ENCODE measurements at places on chromosomes 7 and 10.

GRCh38 chr10:124706462-124707143, 37.6 kb downstream of the FAM53B start:
- no peak for DNase-seq

GRCh38 chr10:71604324-71605018, 115.1 kb downstream of the C10orf105 start:
- DNase-seq = no peak

- DNase-seq = peak; percentile 51
Observed at GRCh38 chr7:27697861-27698430, 35.3 kb upstream of the HIBADH start.

DNA sequence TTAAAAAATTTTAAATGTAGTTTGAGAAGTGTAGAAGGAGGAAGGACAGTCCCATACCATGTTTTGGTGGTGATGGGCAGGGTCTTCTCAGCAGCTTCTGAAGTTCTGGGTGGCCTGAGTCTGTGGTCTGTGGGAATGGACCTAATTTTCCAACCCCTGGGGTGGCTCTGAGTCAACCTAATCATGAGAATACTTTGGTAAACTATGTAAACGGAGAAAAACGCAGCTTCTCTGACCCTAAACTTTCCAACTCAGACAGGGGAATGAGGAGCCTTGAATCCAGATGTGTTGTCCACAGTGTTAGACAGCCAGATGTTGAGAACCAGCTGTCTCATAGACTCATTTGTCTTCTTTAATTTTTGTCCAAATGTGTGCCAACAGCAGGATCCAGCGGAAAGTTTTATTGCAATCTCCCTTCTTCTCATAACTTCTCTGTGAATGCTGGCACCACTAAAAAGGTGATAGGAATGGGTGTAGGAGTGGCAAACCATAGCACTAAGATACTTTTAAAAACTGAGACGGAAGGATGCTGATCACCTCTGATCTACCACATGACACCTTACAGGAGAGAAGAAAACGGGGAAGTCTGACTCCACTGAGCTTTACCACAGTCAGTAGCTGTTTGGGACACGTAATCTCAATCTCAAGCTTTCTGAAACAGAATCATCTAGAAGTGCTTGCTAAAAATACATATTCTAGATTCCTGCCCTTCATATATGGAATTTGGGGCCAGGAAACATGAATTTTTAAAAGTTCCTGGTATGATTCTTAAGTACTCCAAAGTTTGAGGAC, 90.5 kb upstream of the PHYHIPL start:
- no peak for DNase-seq

GRCh38 chr10:34291466-34292193, 523.5 kb downstream of the PARD3 start:
- DNase-seq = no peak

GRCh38 chr7:92621561-92622023, 31.4 kb upstream of the FAM133B start:
- no peak for DNase-seq

DNA sequence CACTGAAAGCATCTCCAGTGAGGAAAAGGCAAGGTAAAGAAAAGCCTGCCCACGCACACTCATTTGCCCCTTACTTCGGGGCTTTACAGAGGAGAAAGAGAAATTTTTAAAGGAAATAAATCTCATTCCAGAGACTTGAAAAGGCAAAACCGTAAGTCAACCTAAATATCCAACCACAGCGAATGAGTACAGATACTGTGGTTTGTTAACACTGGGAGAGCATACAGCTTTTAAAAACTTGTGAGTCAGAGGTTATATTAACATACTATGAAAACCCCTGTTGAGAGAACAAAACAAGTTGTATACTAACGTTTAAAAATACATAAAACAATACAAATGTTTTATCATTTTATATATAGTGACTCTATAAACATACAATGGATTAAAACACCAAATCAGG, 28.6 kb upstream of the ST7 start:
- DNase-seq = no peak

- no peak for DNase-seq
Observed at GRCh38 chr10:4162571-4163286, 377.7 kb upstream of the KLF6 start.

- no peak for DNase-seq
Observed at GRCh38 chr10:103829278-103829677, 26.1 kb downstream of the SH3PXD2A start.

DNA sequence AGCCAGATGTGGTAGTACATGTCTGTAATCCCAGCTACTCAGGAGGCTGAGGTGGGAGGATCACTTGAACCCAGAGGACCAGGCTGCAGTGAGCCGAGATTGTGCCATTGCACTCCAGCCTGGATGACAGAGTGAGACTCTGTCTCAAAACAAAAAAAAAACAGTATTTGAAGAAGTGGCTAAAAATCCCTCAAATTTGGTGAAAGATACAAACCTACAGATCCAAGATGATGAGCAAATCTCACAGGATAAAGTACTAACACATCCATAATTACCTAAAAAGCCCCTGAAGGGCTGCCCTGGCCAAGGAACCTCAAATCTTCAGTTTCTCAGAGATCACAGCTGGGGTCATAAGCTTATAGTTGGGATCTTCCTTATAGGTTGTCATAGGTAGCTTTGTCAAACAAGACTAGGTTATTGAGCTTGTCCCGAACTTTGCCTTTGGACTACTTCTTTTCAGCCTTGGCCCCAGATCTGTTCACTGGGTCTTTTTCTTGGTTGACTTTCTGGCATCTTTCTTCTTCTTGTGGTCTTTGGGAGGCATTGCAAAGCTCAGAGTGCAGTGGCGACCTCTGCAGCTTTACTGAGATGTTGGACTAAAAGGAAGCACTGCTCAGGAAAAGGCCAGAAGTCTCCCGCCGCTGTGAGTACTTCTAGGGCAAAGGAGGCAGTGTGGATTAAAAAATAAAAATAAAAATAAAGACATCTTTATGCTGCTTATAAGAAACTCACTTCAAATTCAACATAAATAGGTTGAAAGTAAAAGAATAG, 28.6 kb upstream of the SAR1A start:
- no peak for DNase-seq

GRCh38 chr7:67866054-67866453, 869.4 kb downstream of the TYW1 start:
- no peak for DNase-seq

- no peak for DNase-seq
Observed at GRCh38 chr7:96675548-96675947, 34.1 kb downstream of the SEM1 start.

DNA sequence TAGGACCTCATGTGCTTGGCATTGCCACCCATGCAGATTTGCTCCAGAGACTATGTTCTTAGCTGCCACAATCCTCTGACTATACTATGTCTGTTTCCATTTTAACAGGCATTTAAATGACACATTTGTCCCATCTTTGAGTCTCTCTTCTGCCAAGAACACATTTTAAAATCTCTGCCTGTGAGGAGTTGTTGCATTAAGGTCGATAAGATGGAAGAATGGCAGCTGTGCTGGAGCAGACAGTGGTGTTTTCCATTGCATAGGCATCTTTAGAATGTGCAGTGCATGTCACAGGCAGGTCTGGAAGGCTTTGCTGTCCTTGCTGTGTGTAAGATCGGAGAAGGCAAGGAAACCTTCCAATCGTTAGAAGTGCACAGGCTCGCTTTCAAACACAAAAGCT, 70.9 kb upstream of the CELF2 start:
- DNase-seq = no peak

DNA sequence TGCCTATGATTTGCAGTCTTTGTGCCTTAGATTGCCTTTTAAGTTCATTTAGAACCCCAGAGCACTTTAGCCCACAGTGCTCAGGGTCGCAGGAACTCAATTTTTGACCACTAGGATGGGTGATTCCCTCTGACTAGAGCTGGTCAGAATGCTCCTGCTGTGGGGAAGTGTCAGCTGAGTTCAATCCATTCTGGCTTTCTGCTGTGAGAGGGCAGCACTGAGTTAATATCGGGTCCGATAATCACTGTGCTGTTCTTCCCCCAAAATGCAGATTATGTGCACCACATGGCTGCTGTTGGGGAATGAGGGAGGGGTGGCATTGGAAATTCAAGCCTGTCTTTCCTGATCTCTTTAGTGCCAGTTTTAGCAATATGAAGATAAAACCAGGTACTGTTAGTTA, 886.4 kb downstream of the DNAJB9 start:
- DNase-seq = no peak

GRCh38 chr7:43785420-43785819, 26.9 kb downstream of the BLVRA start:
- no peak for DNase-seq

DNA sequence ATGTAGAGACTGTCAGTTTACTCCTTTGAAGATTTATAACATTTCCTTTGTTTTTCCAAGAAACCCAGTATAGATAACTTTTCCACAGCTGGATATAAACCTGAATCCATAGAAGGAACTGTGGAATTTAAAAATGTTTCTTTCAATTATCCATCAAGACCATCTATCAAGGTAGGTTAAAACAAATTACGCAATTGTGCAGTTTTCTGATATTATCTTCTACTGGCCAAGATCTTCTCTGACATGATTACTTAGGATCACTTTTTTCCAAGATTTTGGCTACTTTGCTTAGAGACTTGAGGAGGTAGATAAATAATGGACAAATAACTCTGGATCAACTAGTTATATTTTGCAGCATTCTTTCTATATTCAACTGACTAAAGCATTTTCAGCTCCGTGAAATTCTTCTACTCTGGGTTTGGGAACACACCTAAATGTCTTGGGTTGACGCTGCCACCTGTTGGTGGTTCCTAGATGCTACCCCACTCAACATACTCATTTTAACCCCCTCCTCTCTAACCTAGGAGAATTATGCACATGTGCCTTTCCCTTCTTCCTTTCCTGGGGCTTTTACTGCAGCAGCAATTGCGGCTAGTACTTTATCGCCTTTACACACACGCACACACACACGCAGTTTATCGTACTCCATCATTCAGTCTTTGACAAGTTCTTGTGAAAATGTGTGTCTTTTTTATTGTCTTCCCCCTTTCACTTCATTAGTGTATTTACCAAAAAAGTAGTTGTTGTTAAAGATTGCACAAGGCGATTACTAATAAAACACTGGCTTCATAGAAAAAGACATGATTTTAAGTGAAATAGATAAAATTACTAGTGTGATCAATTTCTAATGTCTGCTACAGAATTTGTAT, 32.7 kb downstream of the ABCB5 start:
- no peak for DNase-seq

DNA sequence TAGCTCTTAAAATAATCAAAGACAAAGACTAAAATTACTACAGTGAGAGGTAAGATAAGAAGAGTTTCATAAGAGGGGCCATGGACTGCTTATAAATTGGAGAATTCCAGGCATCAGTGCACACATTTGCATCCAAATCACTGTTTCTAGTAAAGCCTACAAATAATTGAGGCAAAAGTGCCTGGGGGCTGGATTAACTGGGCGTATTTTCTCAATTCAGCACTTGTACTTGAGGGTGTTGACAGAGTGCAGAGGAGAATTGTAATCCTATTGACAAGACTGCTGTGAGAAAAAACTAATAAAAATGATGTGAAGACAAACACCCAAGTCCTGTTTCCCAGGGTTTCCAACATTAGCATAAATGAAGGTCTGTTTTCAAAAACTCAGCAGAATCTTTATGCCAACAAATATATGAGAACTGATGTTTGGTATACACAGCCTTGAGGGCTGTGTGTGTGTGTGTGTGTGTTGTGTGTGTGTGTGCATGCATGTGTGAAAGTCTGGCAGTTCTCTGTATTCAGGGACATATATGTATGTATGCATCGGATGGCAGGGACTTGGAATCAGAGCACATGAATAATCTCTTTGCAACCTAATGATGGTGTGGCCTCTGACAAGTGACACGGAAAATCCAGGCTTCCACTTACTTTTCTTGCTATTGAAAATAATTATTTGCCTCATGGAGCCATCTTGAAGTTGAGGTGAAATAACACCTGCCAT, 182.1 kb upstream of the CDC14C start:
- DNase-seq = no peak

DNA sequence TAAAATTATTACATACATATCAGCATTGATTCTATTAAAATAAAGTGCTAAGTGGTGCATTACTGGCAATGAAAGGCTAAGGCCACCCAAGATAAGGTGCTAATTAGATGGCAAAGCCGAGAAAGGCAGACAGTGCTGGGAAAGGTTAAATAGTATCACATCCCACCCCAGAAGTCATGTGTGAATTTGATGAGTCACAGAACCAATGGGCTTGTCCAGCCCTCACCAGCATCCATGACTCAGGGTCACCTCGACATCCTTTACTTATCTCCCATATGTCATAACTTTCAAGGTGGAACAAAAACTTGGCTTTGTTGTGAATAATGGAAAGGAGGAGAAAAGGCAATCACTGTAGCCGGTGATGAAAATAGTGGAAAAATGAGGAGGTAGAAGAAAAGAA, 459.1 kb downstream of the PLXNA4 start:
- DNase-seq = no peak

DNA sequence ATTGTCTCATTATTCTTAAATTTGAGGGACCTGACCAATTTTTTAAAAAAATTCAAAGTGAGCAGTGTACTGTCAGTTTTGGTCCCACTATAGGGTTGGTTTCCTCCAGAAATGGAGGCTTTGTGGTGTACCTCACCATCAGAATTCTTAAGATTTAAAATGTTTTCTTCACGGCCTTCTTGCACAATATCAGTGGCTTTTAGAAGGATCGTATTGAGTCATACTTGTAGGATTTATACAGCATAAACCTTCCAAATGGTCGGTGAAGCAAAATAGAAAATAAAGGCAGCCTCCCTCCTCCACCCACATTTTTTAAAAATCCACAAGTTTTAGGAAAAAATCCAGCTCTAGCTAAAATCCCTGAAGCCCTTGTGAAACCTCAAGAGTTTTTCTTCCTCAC, 126.4 kb downstream of the RNLS start:
- DNase-seq = no peak

GRCh38 chr7:36683695-36684357, 40.5 kb downstream of the AOAH start:
- DNase-seq = no peak

GRCh38 chr10:100728928-100729861, 16.2 kb upstream of the PAX2 start:
- DNase-seq = no peak

DNA sequence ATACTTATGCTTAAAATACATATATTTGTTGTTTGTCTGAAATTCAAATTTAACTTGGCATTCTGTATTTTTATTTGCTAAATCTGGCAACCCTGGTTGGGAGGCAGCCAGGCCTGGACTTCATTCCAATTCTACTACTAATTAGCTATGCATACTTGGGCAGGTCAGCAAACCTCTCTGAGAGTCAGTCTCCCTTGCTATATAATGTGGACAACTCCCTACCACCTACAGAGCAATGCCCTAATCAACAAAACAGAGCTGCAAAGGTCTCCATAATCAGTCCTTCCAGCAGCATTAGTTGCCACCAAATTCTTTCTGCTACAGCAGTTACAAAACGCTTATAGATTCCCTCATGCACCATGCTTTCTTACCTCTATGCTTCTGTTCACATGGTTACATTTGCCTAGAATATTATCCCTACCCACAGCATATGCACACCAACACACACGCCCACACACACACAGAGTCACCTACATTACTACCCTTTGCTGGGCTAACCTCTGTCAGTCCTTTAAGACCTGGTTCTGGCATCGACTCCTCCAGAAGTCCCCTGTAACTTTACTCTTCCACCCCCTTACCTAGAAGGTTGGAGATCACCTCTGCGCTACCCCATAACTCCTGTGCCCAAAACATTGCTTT, 188.7 kb downstream of the FGFR2 start:
- no peak for DNase-seq

- DNase-seq = no peak
Observed at GRCh38 chr7:142185069-142185468, 72.8 kb downstream of the PRSS58 start.

GRCh38 chr10:61390851-61391250, 62.3 kb downstream of the TMEM26 start:
- DNase-seq = no peak

- no peak for DNase-seq
Observed at GRCh38 chr7:11956991-11957390, 125.0 kb upstream of the THSD7A start.

Data from GM10248 (cell line).